ENCODE measurements at places on chromosomes 4 and X.

- DNase-seq: no peak
Observed at GRCh38 chr4:123990310-123990870, 593.8 kb downstream of the SPRY1 start.

DNA sequence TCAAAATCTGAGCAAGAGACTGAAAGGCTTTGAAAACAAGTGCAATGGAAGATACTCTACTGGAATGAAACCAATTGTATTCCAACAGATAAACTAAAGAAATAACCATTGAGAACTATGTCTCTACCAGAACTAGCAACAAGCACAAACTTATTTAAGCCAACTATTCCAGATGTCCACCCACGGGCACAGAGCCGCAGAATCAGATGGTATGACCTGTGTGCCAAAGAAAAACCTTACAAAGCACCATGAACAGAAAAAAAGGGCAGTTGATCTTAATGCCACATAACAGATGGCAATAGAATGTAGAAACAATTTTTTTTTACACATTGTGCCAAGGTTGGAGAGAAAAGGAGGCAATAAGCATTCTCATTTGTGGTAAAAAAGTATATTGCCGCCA is 269.3 kb upstream of the ADGRL3 start:
- no peak for DNase-seq

DNA sequence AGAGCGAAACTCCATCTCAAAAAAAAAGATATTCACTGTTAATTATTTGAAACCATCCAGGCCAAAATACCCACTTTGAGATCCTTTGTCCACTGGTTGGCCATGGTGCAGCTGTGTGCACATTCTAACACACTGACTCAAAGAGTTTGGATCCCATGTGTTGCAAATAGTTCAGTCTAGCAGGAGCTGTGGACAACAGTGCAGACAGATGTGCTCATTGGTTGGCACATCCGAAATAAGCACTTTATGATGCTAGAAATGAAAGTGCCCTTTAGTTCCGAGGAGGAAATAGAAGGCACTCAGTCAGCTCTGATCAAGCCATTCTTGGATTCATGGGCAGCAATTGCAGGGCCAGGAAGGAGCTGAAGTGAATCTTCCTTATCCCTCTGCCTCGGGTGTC is 63.0 kb upstream of the TMEM150C start:
- no peak for DNase-seq

DNA sequence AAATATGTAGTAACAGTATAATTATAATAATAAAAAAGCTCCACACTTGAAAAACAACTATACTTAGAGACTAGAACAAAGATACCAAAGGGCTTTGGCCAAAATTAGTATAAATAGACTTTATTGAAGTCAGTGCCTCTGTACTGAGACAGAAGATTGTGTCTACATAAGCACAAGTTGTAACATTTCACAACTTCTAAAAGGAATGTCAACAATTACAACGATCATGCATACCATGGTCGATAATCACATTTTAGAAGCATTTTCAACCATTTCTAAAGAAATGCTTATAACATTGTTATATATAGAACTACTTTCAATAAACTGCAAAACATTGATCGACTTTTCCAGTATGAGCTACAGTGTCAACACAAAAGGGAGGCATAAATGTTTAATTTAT is 57.0 kb downstream of the DHX15 start:
- no peak for DNase-seq

GRCh38 chr4:26529479-26529878 is 39.2 kb upstream of the CCKAR start:
- DNase-seq: no peak

DNA sequence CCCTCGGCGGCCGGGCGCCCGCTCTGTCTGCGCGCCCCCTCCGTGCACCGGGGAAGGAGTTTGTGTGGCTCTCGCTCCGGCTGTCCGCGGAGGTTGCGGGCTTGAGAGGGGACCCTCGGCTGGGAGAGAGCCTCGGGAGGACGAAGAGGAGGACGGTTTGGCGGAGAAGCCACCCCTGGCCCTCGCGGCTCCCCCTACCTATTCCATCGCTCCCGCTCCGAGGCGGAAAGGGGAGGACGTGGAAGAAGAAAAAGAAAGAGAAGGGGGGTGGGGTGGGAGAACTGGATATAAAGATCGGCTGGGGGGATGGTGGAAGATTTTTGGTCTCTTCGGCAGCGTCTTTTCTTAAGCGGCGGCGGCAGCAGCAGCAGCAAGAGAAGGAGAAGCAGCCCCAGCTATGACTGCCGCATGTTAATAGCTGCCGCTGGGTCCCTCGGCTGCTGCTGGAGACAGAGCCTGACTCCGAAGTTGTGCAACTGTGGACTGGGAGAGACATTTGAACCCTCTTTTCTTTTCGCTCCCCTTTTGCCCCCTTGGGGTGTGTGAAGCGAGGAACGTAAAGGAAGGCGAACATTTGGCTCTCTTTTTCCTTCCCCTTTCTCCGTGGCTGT is 895 bp downstream of the ADGRL3 start:
- DNase-seq: no peak

DNA sequence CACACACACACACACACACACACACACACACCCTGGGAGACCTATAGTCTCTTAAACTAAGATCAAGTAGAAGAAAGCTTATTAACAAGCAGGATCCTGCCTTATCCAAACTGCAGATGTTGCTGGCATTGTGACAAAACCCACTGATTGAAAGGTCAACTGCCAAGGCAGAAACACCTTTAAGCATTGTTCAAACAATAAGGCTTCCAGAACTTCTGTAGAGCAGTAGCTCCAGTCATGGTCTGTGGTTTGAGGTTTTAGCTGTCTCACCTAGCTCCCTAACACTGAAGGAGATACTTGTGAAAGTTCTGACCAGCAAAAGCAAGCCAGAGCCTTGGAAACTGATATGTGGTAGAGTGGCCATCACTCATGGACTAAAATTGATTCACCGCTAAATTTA is 59.8 kb downstream of the PTCHD1 start:
- DNase-seq: peak; percentile 36

- no peak for DNase-seq
Observed at GRCh38 chr4:86512631-86513030, 81.5 kb upstream of the PTPN13 start.

All from MM.1S (cell line).